LHCN-M2 (cell line): ENCODE measurements at places on chromosomes 2 and 18. TPM values are rescaled to one million over a fixed set of nuclear protein-coding genes. Genes with fewer than 3 reads are reported as not detected.

DNA sequence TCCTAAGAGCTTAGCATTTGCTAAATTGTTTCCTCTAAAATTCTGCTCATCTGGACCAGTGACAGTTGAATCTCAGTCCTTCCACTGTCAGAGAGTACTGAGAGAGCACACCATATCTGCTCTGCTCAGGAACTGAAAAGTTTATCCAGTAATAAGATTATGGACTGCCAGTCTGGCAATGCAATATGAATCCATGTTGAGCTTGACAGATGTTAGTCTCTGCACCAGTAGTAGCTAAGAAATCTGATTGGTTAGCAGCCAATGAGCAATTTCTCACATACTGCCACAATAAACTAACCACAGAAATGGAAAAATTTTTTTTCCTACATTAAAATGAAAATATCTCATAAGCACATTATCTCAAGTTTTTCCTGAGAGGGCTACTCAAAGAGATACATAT lies 2.3 kb downstream of the PRKD3 start:
- peak; percentile 62 for DNase-seq

GRCh38 chr18:35828591-35828990 lies 143.9 kb upstream of the RMP24 start:
- no peak for DNase-seq

RNU2-63P gene
- total RNA-seq = not detected in 2 replicates

SERPINB10 gene
- not detected in 2 replicates for total RNA-seq
